ENCODE measurements at places on chromosomes 11 and 22.

DNA sequence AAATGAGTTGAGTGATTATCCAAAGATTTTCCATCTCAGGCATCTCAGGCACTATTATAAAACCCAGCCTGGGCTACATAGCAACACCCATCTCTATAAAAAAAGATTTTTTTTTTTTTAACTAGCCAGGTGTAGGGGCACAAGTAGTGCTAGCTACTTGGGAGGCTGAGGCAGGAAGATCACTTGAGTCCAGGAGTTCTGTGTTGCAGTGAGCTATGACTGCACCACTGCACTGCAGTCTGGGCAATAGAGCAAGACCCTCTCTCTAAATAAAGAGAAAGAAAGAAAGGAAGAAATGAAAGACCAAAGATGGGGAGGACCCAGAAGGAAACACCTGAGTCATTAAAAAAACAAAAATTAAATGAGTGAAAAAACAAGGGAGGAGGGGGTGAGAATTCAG, 14.1 kb downstream of the RSF1 start:
- no peak for DNase-seq

GRCh38 chr11:74612877-74613276, 20.5 kb downstream of the POLD3 start:
- DNase-seq: no peak

DNA sequence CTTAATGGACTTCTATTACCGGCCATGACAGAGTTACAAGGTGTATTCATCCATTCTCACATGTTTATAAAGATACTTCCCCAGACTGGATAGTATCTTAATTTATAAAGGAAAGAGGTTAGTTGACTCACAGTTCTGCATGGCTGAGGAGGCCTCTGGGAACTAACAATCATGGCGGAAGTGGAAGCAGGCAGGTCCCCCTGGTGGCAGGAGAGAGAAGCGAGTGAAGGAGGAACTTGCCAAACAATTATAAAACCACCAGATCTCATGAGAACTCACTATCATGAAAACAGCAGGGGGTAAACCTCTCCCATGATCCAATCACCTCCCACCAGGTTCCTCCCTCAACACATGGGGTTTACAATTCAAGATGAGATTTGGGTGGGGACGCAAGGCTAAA, 170.0 kb upstream of the PDGFD start:
- no peak for DNase-seq

GRCh38 chr11:60498853-60499252, 6.3 kb downstream of the MS4A12 start:
- no peak for DNase-seq

DNA sequence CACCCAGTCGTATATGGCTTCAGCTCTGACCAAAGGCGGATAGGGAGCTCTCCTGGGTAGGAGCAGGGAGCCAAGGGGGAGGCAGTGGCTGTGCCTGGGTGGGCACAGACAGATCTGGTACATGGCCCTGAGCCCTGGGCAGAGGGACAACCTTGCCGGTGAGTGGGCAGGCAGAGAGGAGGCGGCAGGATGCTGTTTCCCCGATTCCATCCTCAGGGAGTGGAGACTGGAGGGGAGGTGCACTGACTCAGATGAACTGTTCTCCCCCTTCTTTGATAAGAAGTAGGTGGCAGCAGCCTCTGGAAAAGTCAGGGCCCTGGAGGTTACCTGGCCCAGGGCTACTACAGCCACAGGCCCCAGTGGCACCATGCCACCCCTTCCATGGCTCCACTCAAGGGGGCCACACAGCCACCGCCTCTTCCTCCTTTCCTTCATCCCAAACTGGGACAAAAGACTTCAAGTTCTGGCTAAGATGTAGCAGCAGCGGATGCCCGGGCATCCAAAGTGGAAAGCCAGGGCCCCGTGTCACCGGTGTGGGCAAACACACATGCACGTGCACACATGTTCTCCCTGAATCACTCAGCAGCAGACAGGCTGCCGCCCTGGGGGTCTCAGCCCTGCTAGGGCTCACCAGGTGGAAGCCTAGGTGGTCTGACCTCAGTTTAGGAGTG, 13.4 kb downstream of the CXCR5 start:
- no peak for DNase-seq

- peak; percentile 6 for DNase-seq
Observed at GRCh38 chr22:31272522-31273446, 19.5 kb downstream of the PIK3IP1 start.

GRCh38 chr11:67053896-67054329, 2.7 kb upstream of the RHOD start:
- DNase-seq: peak; percentile 37

DNA sequence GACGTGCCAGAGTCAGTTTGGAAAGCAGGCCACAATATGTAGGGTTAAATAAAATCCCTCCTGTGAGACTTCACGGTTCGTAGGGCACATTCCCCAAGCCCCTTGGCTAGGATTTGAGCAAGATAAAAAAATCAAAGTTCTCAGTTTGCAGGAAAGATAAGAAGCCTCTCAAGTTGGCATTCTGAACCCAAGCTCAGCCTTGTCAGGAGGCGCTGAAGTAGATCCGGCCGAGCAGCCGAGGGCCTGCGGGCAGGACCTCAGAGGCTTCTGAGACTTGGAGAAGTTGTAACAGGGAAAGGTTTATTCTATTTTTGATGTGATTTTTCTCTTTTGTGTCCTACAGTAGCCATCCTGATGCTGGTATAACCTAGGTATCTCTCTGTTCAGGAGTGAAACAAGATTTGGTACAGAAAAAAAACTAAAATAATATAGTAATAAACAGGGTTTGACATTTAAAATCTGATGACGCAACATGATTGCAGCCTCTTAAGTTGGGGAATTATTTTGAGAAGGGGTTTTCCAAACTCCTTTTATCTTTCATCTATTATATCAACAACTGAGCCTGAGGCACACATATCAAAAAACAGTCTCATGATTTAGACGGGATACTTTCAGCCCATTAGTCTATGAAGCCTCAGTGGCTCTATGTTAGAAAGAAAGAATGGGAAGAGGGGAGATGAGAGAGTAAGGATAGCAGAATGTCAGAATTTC, 10.1 kb downstream of the PATE2 start:
- no peak for DNase-seq

GRCh38 chr22:27127911-27128310, 470.5 kb downstream of the MIAT start:
- no peak for DNase-seq

DNA sequence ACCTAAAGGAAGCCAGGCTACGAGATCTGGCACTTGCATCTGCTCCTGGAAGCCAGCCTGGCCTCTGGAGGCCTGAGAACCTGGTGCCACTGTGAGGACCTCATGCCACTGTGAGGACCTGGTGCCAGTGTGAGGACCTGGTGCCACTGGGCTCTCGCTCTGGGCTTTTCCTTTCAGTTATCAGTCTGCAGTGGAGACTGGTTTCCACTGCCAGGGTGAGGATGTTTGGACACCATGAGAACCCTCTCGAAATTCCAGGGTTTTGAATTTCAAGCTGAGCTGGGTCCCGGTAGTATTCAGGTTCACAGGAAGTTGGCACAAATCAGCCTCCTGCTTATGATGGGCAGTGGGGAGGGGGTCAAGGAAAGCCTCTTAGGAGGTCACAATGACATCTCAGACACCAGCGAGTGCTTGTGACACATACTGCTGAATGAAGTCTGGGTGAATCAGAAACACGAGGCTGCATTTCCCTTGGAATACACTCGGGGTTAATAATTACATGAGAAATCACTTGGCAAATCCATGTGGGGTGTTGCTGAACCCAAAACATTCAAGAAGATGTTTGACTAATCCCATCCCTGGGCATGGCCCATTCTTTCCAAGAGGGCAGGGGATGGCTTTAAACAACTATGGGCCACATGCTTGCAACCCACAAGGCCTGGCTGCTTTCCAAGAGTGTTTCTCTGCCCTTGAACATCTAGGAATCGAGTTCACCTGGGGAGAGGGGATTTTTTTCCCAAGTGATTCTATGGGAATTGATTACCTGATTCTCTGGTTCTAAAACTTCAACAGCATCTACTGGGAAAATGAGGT, 60.2 kb downstream of the LINC01488 start:
- DNase-seq: no peak

DNA sequence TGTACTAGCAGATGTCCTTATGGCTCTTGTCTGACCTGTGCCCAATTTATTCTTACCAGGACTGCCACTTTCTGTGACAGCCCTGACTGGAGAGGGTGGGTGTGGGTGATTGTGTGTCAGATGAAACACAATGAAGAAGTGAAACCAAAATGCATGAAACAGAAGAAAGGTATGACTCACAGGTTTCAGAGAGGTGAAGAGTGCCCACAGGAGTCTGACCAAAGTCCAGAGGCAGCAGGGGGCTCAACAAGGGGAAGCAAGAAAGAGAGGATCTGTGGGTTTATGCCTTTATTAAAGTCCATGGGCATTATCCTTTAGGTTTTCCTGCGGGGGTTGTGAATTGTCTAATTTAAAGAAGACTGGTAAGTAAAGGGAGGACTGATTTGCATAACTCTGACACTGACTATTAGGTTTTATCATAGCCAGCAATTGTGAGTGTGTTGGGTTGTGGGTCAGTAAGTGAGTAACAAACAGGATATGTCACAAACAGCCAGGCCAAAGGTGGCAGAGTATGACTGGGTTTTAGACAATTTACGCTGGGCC, 3.9 kb upstream of the OR4C6 start:
- DNase-seq: no peak

DNA sequence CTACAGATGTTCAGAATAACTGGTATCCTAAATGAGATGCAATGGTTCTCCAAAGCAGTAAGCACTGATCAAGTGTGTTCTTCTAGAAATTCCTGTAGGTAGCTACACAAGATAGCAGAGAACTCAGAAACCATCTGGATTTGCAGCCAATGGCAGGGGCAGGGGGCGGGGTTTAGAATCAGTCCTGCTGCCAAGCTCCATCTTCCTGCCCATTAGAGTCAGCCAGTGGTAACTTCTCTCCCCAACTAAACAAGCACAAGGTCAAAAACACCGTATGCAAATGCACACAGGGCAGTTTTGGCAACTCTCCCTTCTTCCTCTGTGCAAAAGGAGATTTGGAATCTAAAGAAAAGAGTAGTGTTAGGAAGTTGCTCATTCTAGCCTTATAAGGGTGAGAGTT, 237.5 kb upstream of the CCDC90B start:
- no peak for DNase-seq

- DNase-seq: no peak
Observed at GRCh38 chr11:121551463-121551862, 98.7 kb upstream of the SORL1-AS1 start.

DNA sequence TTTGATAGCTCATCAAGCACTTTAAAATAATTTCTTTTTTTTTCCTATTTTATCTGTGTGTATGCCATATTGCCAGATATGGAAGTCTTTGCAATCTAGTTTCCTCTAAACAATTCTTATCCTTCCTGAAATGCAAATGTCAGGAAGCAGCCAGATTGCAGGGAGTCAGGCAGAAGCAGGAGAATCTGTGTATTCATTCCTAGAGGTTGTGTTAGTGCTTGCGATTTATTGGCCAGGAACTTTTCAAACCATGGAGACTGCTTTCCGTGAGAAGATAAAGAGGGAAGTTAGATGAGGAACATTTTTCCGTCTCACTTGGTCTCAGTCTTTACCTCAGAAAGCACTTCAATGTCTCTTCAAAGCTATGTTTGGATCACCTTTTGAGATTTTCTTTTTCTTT, 91.9 kb downstream of the GRAMD1B start:
- DNase-seq: no peak

- no peak for DNase-seq
Observed at GRCh38 chr11:46026606-46027293, 94.5 kb downstream of the PHF21A start.

GRCh38 chr11:131681920-131682319, 311.5 kb downstream of the NTM start:
- DNase-seq: no peak

DNA sequence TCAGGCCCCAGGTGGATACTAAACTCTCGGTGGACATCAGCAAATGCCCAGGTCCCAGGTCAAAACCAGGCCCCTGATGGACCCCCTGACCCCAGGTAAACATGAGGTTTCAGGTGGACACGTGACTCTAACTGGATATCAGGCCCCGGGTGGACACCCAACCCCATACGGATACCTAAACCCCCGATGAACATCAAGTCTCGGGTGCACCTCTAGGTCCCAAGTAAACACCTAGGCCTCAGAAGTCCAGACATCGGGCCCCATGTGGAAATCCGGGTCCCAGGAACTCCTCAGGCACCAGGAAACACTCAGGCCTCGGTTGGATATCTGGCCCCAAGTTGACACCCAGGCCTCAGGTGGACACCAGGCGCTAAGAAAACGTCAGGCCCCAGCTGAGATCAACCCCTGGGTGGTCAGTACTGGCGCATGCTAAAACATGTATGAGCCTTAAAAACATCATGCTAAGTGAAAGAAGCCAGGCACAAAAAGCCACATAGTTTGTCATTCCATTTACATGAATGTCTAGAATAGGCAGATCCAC, 54.4 kb upstream of the SEPTIN5 start:
- DNase-seq: no peak

- DNase-seq: peak; percentile 19
Observed at GRCh38 chr11:83827940-83828554, 541.9 kb upstream of the CCDC90B start.

DNA sequence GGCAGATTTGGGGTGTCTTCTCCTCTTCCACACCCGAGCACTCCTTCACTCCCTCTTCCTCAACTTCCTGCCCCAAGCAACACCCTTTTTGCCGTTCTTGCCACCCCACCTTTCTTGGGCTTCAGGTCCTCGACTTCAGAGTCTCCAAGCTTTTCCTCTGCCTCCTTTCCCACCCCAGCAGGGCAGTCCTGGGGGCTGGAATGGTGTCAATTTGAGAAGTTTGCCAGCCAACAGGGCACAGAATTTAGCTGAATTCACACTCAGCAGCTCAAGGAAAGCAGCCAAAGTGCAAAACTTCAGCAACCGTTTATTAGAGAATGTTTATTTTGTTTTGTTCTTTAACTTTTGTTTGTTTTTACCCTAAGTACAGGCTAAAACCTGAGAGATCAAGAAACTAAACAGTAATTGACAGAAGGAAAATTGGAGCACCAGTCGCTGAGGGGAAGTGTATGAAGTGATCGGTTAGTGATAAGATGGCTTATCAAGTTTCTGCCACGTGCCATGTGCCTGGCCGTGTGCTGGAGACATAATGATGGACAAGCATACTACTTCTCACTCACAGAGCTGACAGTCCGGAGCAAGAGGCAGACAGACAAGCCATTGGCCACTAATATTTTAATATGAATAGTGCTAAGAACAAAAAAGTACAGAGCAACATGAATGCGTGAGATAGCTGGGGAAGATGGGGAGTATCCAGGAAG, 44.4 kb downstream of the AHNAK start:
- no peak for DNase-seq

- DNase-seq: peak; percentile 95
Observed at GRCh38 chr11:31160504-31161422, 208.8 kb downstream of the DCDC1 start.

Measured in NCI-H1930 (cell line).